CMK (cell line): ENCODE measurements at places on chromosomes 6 and 20.

DNA sequence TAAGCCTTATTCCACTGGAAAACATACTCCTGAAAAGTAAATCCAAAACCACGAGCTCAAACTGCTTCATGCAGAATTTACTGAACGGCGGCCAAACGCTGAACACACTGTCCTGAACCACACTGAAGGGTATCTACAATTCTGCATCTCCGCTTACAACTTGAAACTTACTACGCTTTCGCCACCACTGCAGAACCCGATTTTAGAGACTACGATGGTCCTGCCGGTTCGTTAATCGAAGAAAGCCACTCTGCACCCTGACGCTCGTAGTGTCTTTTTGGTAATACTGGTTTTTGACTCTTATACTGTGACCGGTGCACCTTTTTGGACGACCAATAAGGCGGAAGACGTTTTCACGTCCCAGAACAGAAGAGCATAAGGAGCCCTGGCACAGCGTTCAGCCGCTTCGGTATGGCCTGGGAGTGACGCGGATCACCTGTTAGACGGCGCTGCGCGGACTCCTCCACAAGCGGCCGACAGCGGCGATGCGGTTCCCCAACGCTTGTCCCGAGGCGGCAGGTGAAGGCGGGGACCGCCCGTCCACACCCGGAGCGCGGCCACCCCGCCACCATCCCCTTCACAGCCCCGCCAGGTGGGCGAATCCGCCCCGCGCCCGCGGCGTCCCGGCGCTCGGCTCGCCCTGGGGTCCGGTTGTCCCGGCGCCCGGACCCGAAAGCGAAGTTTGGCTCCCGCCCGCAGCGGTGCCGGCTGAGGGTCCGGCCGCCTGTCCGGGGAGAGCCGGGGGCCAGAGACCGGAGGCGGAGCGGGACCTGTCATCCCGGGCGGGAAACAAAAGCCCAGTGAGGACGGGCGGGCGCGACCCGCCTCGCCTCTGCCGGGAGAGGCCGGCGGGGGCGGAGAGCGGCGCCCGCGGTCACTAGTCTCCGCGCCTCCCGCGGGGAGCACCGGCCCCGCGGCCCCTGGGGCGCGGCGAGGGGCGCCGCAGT lies 784 bp downstream of the FKBP5 start:
- no peak for DNase-seq

DNA sequence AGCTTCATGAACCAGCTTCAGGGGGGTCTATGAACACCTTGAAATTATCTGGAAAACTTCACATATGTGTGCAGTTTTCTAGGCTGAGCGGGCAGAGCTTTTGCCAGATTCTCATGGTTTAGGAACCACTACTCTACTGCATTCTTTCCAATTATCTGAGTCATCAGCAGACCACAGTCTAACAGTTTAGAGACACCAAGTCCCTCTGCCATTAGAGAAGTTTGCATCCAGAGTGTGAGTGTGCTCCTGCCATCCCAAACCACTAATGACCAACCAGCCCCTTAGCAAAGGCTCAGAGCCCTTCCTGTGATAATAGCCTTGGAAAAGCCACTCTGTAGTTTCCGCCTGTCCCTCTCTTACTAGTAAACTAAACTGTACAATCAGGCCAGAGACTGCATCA lies 96.8 kb downstream of the PHACTR1 start:
- no peak for DNase-seq

DNA sequence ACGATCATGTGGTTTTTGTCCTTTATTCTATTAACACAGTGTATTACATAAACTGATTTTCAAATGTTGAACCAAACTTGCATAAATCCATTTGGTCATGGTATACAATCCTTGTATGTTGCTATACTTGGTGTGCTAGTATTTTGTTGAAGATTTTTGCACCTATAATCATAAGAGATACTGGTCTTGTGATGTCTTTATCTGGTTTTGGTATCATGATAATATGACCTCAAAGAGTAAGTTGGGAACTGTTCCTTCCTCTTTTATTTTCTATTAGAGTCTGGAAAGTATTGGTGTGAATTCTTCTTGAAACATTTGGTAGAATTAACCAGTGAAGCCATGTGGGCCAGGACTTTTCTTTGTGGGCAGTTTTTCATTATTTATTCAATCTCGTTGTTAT lies 65.3 kb downstream of the TRPC4AP start:
- no peak for DNase-seq

DNA sequence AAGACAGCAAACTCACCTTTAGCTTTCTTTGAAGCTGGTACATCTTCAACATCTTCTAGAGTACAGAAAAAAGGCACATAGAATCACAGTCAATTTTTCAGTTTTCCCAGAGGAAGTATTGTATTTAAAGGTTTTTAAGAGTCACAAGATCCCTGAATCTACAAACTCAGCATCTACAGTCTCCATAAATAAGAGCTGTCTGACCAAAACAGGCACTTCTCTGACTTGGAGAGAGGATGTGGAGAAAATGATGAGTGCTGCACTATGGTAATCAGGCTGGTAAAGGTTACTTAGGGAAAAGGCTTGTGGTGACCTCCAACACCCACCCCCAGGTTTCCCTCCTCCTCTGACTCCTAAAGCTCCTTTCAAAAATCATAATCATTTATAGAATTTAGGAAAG lies 228.0 kb downstream of the CLVS2 start:
- no peak for DNase-seq

GRCh38 chr6:157853902-157854502 lies 31.0 kb downstream of the SNX9 start:
- no peak for DNase-seq

DNA sequence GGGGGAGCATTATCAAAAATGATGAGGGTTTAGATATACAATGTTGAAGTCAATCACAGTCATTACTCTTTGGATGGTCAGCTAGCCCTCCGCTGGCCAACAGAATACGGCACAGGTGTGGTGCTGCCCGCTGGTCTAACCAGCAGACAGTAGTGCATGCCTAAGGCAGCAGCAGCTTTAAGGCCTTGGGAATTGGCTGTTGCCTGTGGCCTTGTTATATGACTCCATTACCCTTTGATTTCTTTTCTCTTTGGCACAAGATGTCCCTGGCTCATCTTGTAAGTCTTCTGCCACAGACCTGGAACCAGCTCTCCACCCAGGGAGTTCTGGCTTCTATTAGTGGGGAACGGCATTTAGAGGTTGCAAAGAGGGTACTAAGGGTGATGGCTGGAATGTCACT lies 110.2 kb downstream of the WDR27 start:
- no peak for DNase-seq

DNA sequence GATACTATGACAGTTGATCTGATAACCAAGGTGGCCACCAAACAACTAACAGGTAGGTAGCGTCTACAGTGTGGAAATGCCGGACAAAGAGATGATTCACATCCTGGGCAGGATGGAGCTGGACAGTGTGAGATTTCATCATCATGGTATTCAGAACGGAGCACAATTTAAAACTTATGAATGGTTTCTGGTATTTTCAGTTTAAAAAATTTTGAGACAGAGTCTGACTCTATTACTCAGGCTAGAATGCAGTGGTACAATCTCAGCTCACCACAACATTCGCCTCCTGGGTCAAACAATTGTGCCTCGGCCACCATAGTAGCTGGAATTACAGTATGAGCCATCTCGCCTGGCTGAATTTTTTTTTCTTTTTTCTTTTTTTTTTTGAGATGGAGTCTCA lies 43.8 kb downstream of the CEP57L1 start:
- no peak for DNase-seq

GRCh38 chr20:57702091-57702490 lies 7.7 kb downstream of the PMEPA1 start:
- DNase-seq, result no peak

GRCh38 chr20:63205896-63206295 lies 10.0 kb downstream of the YTHDF1 start:
- no peak for DNase-seq

DNA sequence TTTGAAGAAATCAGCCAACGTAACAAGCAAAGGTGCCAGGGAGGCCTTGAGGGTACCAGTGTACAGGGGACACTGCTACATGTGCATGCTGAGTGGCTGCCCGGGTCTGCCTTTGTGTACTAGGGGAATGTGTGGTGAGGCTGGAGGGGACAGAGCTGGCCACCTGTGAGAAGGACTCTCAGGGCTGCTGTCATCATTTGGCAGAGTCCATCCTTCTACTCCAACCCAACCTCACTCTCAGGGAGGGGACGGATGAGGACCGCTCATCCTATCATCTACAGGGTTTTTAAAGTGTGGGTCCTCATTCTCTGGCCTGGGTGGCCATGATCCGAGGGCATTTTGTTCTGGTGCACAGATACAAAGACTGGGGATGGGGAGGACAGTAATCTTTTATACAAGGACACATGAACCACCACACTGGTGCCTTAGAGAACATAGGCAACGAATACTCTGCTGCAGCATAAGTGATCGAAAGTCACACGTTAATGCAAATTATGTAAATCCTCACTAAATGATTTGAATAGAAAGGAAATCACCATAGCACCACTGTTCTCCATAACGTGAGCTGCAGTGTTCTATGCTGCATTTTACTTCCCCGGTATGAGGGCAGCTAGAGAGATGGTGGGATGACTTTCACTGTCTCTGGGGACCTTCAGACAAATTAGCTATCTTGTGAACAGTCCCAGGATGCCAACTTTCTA lies 181.4 kb downstream of the GMPR start:
- DNase-seq, result no peak

DNA sequence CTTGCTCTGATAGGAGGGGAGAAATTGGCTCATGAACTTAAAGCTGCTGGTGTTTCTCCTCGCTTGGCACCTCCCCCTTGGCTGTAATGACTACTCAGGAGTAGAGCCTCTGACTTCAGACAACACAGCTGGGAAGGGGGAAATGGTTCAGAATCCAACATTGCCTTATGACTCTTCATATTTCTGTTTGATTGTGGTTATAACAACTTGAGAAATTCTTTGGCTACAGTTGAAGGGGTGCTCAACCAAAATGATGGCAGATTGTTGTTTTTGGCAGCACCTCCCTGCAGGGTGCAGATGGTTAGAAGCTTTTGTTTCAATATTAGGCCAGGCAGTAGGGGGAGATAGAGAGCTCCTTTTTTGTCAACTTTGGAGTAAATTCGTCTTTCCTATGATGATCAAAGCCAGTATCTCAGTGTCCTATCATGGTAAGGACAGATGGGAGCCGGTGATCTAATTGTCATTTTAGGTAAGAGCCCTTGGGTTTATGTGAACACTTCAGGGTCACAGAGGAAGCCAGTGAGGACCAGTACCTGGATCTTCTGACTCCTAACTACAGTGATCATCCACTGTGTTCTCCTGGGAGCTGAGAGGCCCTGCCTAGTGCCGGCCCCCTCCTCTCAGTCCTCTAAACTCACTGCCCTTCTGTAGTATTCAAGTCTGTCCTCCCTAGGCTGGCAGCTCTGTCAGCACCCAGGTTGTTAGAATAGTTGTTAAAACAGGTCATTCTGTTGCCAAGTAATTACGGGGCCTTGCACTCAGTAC lies 39.9 kb downstream of the RPRD1B start:
- no peak for DNase-seq

GRCh38 chr6:141265756-141266623 lies 866.7 kb upstream of the GJE1 start:
- no peak for DNase-seq

DNA sequence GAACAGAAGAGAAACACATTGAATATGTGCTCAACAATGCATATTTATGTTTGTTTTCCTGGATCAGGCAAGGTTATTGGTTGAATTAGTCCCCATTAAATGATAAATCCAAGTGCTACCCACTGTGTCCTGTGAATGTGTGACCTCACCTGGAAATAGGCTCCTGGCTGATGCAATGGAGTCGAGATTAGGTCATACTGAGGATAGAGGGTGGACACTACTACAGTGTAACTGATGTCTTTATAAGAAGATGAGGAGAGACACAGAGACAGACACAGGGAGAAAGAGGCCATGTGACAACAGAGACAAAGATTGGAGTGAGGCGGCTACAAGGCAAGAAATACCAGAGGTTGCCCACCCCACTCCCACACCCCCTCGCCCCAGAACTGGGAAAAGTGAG lies 559.3 kb downstream of the C6orf118 start:
- no peak for DNase-seq

DNA sequence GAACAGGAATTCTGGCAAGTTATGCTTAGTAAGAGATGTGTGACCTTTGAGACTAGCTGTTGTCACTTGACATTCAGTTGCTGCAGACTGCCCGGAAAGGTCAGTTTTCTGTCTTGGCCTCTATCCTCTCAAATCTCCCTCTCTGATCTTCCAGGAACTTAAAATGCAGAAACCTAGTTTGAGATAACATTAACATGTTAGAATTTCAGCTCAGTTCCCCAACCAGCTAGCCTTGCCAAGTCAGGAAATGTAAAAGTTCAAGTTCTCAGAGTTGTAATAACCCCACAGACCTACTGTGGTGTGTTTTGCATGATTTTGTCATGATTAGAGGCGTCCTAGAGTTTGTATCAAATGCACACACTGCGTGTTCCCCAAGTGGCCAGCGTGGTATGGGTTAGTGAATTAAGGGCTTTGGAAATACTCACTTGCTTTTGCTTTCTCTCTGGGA lies 46.6 kb downstream of the DUSP22 start:
- no peak for DNase-seq

- DNase-seq, result no peak
Measured at GRCh38 chr6:24929242-24929641, 6.5 kb downstream of the RIPOR2 start.

DNA sequence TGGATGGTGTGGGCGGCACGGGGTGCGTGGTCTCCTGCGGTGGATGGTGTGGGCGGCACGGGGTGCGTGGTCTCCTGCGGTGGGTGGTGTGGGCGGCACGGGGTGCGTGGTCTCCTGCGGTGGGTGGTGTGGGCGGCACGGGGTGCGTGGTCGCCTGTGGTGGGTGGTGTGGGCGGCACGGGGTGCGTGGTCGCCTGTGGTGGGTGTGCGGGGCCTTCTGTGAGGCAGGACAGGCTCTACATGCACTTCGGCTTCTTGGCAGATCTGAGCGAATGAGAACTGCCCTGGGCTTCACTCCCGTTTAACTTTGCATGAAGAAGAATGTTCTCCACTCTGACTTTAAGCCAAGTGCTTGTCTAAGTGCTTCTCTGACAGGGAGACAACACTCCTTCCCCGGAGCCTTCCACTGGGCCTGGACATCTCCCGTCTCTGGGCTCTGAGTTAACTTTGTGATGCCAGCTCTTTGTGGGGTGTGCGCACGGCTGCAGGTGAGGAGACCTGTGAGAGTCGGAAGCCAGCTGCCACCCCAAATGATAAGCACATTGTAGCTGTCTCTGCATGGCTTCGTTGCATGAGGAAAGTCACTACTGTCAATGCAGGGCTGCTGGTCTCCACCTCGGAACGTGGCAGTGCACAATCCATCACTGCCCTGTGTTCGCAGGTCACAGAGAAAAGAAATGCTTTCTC lies 244.8 kb downstream of the DLL1 start:
- no peak for DNase-seq

DNA sequence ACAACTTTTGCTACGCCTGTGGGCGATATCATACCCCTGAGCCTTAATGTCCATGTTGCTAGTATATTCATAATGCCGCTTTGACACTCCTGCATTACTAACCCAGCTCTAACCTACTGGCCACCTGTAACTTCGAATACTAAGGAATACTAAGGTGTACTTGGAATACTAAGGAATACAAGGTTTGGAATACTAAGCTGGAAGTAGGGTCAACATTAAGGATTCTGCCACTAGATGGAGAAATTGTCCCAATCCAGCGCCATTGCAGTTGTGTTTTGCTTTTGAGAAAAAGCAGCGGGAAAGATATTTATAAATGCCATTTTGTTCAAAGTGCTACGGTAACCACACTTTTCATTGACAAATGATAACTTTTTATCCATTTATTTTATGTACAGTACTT lies 10.7 kb downstream of the TBXT start:
- no peak for DNase-seq

GRCh38 chr6:84455511-84456029 lies 228.1 kb upstream of the CEP162 start:
- no peak for DNase-seq
